ENCODE measurements at places on chromosomes 16 and 17.

GRCh38 chr17:16243801-16244567, 27.0 kb downstream of the PIGL start:
- DNase-seq, result no peak

DNA sequence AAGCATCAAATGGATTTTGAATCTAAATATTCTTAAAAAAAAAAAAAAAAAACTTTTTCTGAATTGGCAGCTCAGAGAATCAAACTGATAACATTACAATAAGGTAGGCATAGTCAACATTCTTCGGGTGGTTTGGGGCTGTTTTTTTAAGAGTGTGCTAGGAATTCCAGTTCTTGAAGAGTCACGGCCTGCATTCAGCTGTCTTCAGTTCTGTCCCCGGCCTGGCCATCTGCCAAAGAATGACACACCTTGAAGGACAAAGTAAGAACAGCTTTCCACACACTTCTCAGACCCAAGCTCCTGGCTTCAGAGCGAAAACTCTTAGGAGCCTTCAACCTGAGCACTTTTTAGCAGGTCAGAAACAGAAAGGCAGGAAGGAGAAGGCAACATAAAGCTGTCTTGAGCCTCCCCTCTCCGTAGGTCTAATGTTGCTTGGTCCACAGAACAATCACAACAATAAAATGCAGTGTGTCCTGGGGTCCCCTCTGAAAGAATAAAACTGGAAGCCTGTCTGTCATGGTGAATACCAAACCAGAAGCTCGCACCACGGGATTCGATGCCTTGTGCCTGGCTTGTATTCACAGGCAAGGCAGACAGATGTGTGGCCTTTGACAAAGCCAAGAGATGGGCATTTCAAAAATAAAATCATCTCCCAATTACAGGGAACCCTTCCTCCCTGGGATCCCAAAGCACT, 524.4 kb upstream of the ZFHX3 start:
- DNase-seq, result no peak

DNA sequence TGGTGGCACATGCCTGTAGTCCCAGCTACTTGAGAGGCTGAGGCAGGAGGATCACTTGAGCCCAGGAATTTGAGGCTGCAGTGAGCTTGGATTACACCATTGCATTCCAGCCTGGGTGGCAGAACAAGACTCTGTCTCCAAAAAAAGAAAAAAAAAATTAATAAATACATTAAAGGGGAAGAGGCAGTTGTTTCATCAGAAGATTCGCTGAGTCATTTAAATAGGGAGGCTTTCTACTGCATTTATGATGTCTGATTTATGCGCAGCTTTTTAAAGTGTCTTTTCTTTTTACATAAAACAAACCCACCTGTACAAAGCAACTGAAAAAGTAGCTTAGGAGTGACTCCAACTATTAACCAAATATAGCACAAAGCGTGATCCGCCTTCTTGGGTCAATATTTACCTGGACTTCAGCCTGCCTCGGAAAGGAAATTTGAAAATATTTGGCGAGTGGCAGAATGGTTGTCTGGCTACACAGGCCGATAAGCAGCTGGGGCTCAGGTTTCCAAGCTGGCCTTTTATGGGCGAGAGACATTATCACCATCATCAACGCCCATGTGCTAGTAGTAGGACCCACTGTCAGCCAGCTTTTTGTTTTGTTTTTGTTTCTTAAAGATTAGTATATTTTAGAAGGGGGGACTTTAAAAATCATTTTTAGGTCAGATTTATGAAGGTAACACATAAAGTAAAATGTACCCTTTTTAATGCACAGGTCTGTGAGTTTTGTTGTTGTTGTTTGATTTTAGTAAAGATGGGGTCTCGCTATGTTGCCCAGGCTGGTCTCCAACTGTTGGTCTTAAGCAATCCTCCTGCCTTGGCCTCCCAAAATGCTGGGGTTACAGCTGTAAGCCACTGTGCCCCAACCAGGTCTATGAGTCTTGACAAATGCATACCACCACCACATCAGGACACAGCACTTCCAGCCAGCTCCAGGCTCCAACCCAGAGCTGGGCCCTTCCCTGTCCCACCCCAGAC, 42.5 kb upstream of the RASD1 start:
- DNase-seq, result no peak

GRCh38 chr16:49281843-49282642, 405 bp upstream of the CBLN1 start:
- peak; percentile 75 for DNase-seq

- no peak for DNase-seq
These were observed 41.5 kb upstream of the GNG13 start for GRCh38 chr16:842061-842476.

Measured in activated naive CD8-positive, alpha-beta T cell treated with anti-CD3 and anti-CD28 coated beads, Interleukin-2, amount 50 U/mL, for 24 hours (primary cell).